ENCODE measurements at places on chromosomes 5 and 9.

DNA sequence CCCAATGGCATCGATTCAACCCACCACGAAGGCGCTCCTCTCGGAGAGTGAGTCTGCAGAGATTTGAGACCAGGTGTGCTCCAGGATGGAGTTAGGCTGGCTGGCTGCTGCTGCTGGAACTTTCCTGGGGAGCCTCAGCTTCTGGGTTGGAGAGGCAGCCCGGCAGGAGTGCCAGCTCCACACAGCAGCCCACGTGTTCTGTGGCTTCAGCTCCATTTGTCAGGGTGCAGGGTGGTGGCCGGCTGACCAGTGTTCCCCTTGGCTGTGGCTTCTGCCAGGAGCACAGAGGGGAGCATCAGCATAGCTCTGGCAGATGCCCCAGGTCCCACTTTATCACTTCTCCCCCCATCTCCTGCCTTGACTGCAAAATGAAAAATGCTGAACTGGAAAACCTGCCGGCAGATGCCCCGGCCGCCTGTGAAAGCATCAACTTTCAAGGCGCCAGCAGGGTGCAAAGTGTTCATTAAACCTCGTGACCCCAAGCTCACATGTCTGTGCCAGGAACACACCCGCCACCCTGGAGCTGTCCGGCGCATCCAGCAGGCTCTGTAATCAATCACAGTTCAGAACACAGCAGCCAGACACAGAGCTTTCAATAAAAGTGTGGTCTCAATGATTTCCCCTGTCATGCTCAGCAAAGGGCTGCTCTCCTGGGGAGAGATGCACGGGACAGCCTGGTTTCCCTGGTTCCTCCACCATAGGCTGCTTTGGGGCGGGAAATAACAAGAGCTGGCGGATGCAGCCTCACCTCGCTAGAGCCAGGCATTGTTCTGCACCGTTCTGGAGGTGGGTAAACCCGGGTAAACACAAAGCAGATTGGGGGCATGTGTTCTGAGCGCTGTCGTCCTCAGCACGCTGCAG, 53.2 kb downstream of the TRIP13 start:
- no peak for DNase-seq

- DNase-seq: no peak
Observed at GRCh38 chr5:148002451-148002850, 61.3 kb upstream of the SPINK5 start.

GRCh38 chr9:3330792-3331420, 194.9 kb downstream of the RFX3 start:
- DNase-seq: no peak

- no peak for DNase-seq
Observed at GRCh38 chr5:27748847-27749246, 710.5 kb upstream of the CDH9 start.

- no peak for DNase-seq
Observed at GRCh38 chr5:1175015-1175414, 26.4 kb upstream of the SLC6A19 start.

- DNase-seq: no peak
Observed at GRCh38 chr5:65133477-65134110, 348.1 kb downstream of the ADAMTS6 start.

DNA sequence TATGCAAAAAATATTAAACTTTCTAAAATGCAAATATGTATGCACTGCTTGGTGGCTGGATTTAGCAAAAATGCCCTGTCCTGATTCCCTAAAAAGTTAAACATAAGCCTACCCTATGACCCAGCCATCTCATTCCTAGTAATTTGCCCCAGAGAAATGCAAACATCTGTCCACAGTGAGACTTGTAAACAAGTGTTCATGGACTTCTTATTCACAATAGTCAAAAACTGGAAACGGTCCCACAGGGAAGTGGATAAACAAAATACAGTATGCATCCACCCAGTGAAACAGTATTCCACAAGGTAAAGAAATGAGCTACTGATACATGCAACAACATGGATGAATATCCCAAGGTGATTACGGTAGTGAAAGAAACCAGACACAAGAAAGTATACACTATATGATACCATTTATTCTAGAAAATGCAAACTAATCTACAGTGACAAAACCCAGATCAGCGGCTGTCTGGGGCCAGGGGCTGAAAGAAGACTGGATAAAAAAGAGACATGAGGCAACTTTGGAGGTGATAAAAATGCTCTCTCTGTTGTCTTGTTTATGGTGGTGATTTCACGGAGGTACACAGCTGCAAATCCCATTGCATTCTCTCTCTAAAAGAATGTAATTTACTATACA, 277.3 kb downstream of the GLIS3 start:
- DNase-seq: no peak

DNA sequence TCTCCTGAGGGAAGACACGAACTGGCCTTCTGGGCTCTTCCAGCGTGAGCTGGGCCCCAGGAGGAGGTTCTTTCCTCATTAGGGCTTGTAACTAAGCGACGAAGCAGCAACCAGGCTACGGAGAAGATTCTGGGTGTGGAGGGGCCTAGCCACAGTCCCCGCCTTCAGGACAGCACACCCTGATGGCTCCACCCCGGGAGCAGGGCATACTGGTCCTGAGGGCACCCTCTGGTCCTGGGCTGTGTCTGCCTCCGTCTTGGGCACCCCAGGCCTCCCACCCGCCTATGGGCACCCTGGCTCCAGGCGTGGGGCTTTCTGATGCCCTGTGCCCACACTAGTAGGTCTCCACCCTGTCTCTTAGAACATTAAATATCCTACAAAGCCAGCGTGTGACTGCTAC, 136.4 kb downstream of the OLFM1 start:
- DNase-seq: no peak

GRCh38 chr9:69261636-69262035, 63.4 kb upstream of the ENTREP1 start:
- no peak for DNase-seq
